Stimulated activated CD8-positive, alpha-beta memory T cell treated with anti-CD3 and anti-CD28 coated beads, Interleukin-4, amount 100 ng/mL, for 4 hours (primary cell): ENCODE measurements at places on chromosomes 1 and 21.

GRCh38 chr1:215543191-215543606 lies 23.9 kb upstream of the KCTD3 start:
- no peak for DNase-seq

DNA sequence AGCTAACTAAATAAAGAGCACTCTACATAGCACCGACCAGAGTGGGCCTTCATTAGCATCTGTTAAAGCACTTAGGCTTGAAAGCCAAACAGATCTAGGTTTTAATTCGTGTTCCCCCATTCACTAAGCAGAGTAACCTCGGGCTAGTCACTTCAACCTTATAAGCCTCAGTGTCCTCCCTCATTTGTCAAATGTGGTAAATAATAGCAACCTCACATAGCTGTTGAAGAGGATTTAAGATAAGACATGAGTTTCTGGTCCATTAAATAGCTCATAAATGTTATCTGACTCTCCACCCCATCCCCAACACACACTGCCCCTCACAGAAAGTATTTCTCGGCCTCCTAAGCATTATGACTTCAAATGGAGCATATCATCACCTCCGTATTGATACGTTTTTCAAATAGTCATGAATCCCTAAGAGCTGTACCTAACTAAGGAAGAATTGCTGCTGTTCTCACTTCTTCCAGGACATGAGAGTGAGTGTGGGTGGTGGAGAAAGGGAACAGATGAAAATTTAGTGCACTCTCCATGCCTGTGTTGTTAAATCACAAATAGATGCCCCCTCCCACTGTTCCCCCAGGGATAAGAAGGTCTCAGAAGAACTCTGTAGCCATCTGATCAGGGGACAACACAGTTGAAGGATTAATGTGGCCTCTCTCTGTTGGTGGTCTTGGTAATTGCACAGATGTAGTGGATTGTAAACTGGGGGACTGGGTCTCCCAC lies 47.6 kb downstream of the PLPP3 start:
- no peak for DNase-seq

- no peak for DNase-seq
These were observed 65.7 kb downstream of the SETD4 start for GRCh38 chr21:35994613-35995012.

- DNase-seq, result no peak
These were observed 43.2 kb downstream of the C1orf198 start for GRCh38 chr1:230824919-230825721.
